ENCODE measurements at places on chromosomes 2 and 18.

- DNase-seq, result no peak
Observed at GRCh38 chr2:32250290-32250689, 14.4 kb downstream of the NLRC4 start.

DNA sequence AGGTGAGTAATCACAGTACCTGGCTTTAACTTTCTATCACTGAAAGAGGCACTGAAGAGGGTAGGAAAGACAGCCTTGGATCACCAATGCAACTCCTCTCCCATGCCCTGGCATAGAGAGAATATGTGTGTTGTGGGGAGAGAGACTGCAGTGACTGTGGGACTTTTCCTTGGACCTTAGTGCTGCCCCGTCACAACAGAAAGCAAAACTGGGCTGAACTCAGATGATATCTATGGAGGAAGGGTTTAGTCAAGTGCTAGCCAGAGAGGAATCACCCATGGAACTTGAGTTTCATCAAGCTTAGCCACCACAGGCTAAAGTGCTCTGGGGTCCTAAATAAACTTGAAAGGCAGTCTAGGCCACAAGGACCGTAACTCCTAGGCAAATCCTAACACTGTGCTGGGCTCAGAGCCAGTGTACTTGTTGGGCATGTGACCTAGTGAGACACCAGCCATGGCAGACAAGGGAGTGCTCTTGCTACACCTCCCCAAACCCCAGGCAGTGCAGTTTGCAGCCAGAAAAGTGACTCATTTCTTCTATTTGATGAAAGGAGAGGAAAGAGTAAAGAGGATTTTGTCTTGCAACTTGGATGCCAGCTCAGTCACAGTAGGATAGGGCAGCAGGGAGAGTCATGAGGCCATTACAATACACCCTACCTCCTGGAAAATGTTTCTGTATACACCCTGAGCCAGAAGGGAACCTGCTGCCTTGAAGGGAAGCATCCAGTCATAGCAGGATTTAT is 105.8 kb upstream of the SPOPL start:
- DNase-seq, result no peak

- DNase-seq, result no peak
Observed at GRCh38 chr2:12700989-12701388, 15.7 kb upstream of the TRIB2 start.

- DNase-seq, result no peak
Observed at GRCh38 chr2:189505492-189505891, 64.2 kb downstream of the WDR75 start.

DNA sequence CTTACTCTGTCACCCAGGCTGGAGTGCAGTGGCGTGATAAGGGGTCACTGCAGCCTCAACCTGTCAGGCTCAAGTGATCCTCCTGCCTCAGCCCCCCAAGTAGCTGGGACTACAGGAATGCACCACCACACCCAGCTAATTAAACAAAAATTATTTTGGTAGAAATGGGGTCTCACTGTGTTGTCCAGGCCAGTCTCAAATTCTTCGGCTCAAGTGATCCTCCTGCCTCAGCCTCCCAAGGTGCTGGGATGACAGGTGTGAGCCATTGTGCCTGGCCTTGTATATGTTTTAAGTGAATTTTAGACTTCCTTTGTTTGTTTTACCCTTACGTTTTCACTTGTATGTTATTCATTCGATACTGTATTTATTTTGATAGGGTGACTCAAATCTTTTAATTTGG is 34.7 kb upstream of the ITSN2 start:
- no peak for DNase-seq

DNA sequence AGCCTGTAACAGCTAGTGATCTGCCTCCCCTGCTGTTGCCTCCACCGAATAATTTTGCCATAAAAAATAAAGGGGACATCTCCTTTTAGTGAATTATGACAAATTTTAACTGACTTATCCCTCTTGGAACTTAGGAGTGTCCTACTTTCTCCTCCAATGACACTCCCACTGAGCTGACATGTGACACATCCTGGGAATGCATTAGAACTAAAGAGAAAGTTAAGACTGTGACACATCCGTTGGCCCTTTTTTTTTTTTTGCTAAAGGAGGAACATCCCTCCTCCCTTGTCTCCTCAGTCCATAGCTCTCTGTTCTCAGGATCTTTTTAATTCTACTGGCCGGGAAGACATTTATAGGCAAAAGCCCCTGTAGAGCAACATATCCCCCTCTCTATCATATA is 268.2 kb downstream of the NRXN1 start:
- no peak for DNase-seq

DNA sequence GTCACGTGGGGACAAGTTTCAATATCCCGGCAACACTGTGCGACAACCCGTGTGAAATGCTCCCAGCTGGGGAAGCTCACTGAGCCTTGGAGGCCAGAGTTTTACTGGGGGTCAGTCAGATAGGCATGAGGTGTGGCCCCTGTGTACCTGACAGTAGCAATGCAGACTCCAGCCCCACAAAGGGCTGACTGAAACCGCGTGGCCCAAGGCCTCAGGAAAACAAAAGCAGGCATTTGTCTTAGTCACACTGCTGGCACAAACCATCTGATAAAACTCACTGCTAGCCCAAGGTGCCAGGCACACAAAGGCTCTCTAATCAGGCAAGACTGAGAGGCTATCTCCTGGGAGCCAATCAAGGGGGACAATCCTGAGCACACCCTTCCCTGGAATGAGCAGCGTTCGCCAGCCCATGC is 786.6 kb upstream of the RAB6C start:
- DNase-seq, result no peak

- DNase-seq, result no peak
Observed at GRCh38 chr18:66558773-66559172, 45.1 kb downstream of the CDH19 start.

- no peak for DNase-seq
Observed at GRCh38 chr18:14945984-14946383, 198.0 kb downstream of the ANKRD30B start.

DNA sequence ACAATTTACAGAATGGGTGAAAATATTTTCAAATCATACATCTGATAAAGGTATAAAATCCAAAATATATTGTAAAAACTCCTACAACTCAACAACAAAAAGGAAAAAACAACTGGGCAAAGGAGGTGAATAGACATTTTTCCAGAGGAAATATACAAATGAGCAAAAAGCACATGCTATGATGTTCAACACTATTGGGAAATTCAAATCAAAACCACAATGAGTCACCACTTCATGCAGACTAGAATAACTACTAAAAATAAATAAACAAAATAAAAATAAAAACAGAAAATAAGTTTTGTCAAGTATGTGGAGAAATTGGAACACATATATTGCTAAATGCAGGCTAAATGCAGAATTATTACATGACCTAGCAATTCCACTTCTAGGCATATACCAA is 120.9 kb downstream of the FSIP2 start:
- no peak for DNase-seq

- DNase-seq, result peak; percentile 35
Observed at GRCh38 chr18:62526098-62527025, 3.5 kb downstream of the ZCCHC2 start.

- no peak for DNase-seq
Observed at GRCh38 chr2:233058717-233059546, 1.2 kb upstream of the INPP5D start.

- DNase-seq, result no peak
Observed at GRCh38 chr2:20401489-20401835, 45.4 kb upstream of the RHOB start.

GRCh38 chr2:218988650-218989049 is 3.7 kb upstream of the FEV start:
- DNase-seq, result no peak

GRCh38 chr2:102499558-102499957 is 26.5 kb downstream of the SLC9A4 start:
- no peak for DNase-seq

DNA sequence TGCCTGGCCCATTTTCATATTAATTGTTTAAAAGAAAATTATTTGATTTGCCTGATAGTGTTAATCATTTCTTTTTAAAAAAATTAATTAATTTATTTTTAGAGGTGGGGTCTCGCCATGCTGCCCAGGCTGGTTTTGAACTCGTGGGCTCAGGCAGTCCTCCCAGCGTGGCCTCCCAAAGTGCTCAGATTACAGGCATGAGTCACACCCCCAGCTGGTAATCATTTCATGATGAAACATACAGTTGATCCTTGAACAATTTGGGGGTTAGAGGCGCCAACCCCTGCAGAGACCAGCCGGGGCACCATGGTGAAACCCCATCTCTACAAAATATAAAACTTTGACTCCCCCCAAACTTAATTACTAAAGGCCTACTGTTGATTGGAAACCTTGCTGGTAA is 7.9 kb downstream of the GPN1 start:
- no peak for DNase-seq

DNA sequence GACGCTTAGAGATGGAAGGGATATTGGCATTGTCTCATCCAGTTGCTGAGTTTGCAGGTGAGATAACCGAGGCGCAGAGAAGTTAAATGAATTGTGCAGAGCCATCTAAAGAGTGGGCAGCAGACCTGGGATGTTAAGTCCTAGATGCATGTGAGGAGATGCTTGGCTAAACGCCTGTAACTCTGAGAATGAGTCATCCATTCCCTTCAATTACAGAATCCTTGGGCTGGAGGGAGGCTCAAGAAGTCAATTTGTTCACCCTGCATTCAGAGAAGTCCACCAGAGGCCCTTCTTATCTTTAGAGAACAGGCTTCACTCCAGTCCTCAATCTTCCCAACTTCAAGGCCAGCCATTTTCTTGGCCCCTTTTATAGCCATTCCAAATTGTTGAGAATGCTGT is 1.6 kb downstream of the EHD3 start:
- no peak for DNase-seq

DNA sequence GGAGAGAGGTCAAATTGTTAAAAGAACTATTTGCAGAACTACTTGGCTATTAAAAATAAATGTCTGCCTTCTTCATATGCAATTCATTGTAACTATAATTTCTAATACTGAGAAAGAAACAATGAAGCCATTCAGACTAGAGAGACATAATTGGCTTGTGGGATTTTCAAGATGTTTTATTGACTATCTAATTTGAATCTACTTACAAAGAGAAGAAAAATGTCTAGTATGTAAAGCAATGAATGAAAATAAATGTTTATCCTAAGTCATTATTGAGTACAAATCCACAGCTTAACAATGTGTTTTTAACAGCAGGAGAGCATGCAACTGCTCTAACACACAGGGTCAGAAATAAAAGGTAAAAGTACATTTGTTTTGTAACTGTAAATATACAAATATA is 19.2 kb downstream of the RMP24 start:
- no peak for DNase-seq

DNA sequence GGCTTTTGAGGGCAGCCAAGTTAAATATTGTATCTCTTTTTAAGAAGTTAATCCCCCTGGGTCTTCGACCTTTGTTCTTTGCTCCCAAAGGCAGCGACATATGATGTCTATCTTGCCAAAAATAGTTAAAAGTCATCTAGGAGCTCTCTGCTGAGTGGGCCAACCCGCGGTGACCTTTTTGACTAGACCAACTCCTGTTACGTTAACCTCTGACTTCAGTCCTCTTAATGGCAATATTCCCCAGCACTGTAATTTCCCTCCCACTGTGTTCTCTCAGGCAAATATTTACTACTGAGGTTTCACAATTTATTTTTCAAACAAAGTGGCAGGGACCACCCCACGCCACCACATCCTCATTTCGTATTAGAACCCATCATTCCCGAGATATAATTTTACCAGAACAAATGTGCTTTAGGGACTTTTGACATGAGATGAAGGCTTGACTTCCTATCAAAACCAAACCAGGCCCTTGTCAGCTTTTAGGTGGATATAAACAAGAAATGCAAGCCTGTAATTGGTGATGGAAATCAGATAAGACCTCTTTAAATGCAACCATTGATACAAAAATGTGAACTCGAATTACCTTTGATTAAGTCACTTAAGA is 764.7 kb downstream of the SATB2 start:
- no peak for DNase-seq

GRCh38 chr2:102184568-102184967 is 2.3 kb upstream of the IL1RL2 start:
- DNase-seq, result no peak

GRCh38 chr2:203997481-203997880 is 60.9 kb downstream of the ICOS start:
- no peak for DNase-seq

DNA sequence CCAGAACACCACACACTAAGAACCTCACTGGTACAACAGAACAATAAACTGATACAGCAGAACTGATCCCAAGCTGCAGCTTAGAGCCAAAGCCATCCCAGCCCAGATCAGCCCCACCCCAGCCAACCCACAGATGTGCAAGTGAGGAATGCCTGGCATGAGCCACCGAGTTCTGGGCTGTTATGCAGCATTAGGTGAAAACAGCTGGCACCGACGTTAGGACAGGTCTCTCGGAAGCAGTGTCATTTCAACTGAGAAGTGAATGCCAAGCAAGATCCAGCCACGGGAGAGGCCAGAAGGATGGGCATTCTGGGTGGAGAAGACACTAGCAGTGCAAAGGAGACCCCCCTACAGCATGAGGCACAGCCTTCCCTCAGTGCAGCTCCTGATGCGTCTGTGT is 38.9 kb downstream of the ADCY3 start:
- DNase-seq, result no peak

DNA sequence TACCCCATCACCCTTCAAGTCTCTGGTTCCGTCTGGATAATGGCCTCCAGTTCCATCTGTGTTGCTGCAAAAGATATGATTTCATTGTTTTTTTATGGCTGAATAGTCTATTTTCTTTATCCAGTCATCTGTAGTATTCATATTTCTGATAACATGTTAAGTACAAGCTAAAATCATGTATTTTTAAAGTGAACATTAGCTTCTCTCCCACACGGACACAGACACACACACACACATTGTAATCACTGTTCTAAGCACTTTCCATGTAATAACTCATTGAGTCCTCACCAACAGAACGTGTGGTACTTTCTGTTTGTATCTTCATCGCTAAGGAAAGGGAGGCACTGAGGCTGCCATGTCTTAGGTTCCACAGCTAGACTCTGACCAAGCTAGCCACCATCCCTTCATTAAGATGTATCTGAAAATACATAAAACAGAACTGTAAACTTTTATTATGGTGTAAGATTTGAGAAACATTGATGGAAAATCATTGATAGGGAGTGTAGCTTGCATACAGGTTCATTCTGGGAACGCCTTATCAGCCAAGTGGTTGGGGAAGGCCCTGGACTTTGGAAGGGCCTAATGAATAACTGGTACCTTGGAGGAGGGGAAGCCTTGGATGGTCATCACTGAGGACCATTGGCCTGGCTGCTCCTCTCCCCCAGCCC is 8.1 kb downstream of the NCK2 start:
- no peak for DNase-seq

- DNase-seq, result no peak
Observed at GRCh38 chr18:23257686-23258565, 122.6 kb downstream of the CABLES1 start.

- no peak for DNase-seq
Observed at GRCh38 chr2:24466871-24467870, 23.9 kb upstream of the NCOA1 start.

GRCh38 chr2:62236499-62236898 is 40.6 kb downstream of the B3GNT2 start:
- DNase-seq, result no peak

- DNase-seq, result no peak
Observed at GRCh38 chr2:146748046-146748445, 1096.8 kb upstream of the ACVR2A start.

DNA sequence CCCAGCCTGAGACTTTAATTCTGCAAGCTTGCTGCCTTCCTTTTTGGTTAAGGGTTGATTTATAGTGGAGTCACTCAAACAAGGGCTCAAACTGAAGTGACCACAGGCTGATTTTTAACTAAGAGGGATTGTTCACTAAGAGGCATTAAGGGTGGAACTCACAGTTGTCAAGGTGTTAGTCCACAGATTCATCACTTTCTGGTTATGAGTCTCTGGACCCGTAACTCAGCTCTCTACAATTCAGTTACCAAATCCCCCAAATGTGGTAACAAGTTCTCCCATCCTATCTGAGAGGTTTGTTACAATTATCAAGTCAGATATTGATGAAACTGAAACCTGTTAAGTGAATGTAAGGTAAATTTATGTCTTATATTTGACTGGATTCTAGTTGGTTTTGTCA is 185.9 kb upstream of the KLHL14 start:
- DNase-seq, result no peak
